ENCODE measurements at places on chromosomes 7 and 10.

DNA sequence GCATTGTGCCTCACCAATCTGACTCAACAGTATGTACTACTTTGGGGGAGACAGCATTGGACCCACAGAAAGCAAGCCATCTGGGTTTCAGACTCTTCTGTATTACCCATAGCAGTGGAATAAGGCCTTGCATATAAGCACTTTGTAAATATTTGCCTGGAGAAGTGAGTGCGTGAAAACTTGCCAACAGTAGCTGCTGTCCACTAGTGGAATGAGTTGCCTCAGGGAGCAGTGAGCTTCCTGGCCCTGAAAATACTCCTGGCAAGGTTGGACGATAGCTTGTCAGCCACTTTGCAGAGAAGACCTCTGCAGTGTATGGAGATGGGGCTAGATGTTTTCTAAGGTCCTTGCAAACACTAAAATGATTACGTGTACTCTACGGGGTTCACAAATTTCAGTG, 21.6 kb downstream of the GARS1 start:
- DNase-seq: no peak

DNA sequence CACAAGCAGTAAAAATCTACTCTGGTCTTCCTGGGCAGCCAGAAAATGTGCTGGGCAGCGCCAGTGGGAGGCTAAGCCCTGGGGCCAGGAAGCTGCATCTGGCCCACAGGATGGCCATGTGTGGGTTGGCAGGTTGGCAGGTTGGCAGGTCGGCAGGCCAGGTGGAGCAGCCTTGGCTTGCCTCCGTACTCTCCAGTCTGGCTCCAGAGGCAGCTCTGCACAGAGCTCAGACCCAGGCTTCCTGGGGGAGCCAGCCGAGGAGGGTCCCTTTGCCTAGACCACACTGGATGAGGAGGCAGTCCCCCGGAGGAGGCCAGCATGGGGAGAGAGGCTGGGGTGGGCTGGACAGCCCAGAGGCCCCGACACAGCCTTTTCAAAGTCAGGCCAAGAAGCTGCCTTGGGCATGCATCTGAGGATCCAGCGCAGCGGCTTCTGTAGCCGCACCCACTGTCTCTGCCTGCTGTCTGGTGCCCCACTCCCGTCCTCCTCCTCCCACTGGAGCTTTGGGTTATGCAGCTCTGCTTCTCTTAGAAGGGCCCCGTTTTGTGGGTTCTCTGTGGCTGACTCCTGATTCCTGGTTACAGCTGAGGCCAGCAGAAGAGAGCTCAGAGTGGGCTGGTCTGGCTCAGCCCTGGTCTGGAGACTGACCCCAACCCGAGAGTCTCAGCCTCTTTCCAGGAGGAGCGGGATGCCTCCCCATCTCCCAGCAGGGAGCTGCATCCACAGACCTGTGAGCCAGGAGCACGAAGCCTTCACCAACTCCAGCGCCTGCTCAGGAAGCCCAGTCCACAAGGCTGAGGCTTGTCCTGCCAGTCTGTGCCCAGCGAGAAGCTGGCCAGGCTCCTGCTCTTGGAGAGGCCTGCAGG, 44.6 kb downstream of the CFAP46 start:
- DNase-seq: no peak

DNA sequence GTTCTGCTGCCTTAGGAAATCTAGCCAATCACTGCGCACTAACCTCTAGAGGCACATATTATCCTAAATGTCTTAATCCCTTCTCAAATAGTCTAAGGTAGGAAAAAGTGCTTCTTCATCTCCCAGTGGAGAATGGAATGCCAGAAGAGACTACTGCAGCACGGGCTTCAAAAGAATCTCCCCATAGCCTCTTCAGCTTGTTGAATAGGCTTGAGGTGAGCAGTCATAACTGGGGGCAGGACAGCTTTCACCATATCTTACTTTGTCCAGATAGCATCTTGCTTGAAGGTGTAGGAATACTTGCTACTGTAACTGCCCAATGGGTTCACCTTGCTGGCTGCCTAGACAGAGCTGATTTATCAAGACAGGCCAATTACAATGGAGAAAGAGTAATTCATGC, 88.8 kb downstream of the MBL2 start:
- no peak for DNase-seq

- no peak for DNase-seq
Observed at GRCh38 chr10:84160663-84161362, 12.8 kb upstream of the GPR15LG start.

GRCh38 chr10:33334805-33335550, 511 bp upstream of the NRP1 start:
- no peak for DNase-seq

DNA sequence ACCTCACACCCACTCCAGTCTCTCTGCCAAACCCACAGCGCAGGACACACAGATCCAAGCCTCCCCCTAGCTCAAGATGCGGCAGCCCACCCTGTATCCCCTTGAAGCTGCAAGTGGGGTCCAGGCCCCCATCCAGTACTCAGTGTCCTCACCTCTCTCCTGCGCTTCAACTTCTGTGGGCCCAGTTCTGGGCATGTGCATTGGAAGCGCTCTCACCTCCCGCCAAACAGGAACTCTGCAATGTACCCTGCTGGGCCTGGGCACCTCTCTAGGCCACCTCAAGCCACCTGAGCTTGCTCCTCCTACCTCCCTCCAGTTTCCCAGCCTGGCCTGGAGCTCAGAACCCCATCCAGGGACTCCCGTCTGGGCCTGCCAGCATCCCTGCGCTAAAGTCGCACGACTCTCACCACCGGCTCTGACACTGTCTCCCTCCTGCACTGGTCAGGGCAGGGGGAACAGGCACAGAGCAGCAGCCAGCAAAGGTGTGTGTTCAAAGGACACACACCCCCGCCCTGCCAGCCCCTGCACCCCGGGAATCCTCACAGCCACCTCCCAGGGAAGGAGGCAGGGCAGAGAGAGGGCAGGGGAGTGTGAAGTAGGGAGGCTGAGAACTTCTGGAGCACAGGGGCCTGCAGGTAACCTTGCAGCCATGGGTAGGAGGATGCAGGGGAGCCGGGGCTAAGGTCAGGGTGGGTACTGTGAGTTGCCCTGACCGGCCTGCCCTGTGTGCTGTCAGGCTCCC, 51.7 kb upstream of the MSMB start:
- no peak for DNase-seq

- no peak for DNase-seq
Observed at GRCh38 chr10:114685456-114685855, 27.4 kb upstream of the ABLIM1 start.

GRCh38 chr10:85610381-85611092, 756.1 kb downstream of the GRID1 start:
- DNase-seq: no peak

DNA sequence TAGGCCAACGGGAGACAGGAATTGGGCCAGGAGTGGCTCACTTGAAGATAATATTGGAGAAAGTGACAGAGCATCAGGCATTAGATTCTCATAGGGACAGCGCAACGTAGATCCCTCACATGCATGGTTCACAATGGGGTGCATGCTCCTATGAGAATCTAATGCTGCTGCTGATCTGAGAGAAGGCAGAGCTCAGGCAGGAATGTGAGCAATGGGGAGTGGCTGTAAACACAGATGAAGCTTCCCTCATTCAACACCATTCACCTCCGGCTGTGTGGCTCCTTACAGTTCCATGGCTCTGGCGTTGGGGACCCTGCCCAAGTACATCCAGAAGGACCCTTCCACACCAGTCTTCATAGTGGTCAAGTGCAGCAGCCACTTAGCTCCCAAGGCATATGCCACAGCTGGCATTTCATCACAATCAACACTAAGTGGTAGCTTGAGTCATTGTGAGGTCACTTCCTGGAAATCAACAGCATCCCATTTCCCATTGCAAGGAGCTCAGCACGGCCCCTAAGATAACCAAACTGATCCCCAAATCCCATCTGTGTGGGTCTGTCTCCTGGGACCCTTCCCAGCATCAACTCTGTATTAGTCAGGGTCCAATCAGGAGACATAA, 174.5 kb downstream of the TPST1 start:
- no peak for DNase-seq

DNA sequence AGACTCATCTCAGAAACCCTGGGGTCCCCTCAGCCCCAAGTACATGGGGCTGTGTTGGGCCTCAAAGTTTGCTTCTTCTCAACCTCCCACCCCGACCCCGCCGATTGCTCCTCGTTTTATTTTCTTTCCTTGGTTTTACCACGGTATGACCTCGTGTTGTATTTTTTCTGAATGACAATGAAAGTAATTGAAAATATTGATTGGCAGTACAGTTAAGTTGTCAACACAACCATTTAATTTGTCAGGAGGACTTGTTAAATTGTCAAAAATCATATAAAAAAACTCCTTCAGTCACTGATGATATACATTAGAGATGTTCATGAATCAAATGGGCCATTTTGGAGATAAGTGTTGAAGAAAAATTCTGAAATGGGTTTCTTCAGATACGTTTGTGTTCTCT, 520.7 kb downstream of the LRMDA start:
- no peak for DNase-seq

DNA sequence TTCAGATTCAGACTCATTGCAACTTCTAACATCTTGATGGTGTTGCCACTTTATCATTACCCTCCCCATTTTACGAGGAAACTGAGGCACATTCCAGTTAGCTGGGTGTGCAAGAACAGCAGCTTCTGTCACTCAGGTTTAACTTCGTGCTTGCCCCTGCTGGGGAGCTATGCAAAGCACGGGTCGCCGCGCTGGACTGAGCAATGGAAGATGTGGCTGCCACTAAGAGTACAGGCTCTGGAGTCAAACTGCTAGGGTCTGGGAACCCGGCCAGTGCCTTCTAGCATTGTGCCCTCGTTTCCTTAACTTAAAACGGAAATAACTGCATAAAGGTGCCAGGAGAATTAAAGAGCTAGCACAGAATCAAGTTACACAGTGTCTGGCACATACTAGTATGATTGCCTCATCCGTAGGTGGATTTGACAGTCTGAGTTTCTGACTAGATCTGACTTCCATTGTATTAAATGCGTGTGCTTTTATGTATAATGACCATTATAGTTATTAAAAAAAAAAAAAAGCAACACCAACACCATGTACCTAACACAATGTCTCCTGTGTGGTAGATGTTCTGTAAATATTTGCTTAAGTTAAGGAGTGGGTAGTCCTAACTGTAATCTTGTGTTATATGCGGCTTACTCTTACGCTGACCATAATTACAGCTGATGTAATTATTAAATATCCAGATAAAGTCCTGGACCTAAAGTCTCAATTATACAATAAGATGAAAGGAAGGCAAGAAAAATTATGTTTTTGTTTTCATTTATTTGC, 842 bp downstream of the ZNF22 start:
- DNase-seq: no peak

- no peak for DNase-seq
Observed at GRCh38 chr10:117532451-117533107, 10.0 kb upstream of the EMX2 start.

- no peak for DNase-seq
Observed at GRCh38 chr7:157360483-157361025, 23.8 kb downstream of the DNAJB6 start.

DNA sequence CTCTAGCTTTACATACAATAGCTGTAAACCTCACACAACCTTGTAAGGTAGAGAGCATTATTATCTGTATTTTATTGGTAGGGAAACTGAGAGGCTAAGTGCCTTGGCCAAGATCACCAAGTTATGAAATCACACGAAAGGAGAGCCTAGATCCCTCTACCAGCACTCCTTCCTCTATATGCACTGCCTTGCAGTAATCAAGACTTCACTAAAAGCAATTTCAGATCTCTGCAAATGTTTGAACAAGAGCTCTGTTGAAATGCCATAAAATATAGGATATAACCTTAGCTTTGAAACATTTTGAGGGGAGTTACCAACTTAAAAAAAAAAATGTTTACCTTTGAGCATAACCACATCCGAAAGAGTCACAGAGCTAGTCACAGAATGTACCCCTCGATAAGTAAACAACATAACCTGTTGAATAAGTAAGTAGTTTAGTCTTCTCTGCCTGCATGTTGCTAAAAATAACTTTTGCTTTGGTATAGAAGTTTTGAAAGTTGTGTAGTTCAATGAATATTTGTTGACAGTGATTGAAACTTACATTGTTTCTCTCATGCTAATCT, 709.4 kb downstream of the AUTS2 start:
- no peak for DNase-seq

Data from NCI-H2081 treated with DMSO at 0.1 percent for 48 hours (cell line).